H9 (cell line): ENCODE measurements at places on chromosomes 3 and 15. TPM values are rescaled to one million over a fixed set of nuclear protein-coding genes. Genes with fewer than 3 reads are reported as not detected.

- no peaks in the 10 kb centered on the region; the same call in 1 of the 3 replicates for H3K36me3 ChIP-seq
- peaks cover 7% of the 10 kb centered on the region; the same call in 1 of the 2 replicates for H3K4me1 ChIP-seq
- no peak overlapping the region for H3K27ac ChIP-seq
- H3K4me3 ChIP-seq = no peak overlapping the region
These were observed 4.1 kb downstream of the PXYLP1 start for GRCh38 chr3:141235661-141236171.

The CNTN3 gene
- total RNA-seq = 0.29 TPM in 1 of 2 replicates, not detected in the other

The ISLR2 gene
- total RNA-seq = 0.09 TPM in 2 replicates

DNA sequence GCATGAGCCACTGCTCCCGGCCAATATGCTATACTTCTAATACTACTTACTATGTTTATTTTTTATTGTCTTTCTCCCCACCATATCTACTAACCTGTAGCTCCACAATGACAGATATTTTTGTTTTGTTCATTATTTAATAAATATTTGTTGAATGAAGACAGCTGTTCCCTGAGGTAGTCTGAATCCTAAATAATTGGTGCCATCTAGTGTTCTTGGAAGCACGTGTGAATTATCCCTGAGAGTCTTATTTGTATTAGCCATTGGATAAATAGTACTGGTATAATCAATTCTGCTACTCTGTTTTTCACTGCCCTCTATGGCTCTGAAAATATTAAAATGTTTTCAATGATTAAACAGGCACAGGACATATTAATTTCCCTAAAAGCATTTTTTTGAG is 5.6 kb upstream of the APPL1 start:
- no peak for DNase-seq
- H3K4me3 ChIP-seq = no peak overlapping the region
- H3K27me3 ChIP-seq = no peaks in the 10 kb centered on the region
- H3K4me1 ChIP-seq = no peaks in the 10 kb centered on the region

The SNTN gene
- total RNA-seq = not detected in 2 replicates

- peaks cover 39% of the 10 kb centered on the region for H3K36me3 ChIP-seq
- no peak overlapping the region for H3K27ac ChIP-seq
- H3K27me3 ChIP-seq = no peaks in the 10 kb centered on the region
These were observed 18.9 kb downstream of the CMTM6 start for GRCh38 chr3:32483772-32484171.

The HGD gene
- total RNA-seq = 0.33 TPM in 1 of 2 replicates, not detected in the other

The RYR3 gene
- 0.85 and 1.9 TPM in 2 replicates for total RNA-seq

The ILDR1 gene
- total RNA-seq = 0.68 and 1.1 TPM in 2 replicates

The GRM2 gene
- total RNA-seq = 1.5 and 1.9 TPM in 2 replicates
